ENCODE measurements at places on chromosomes 2 and 18. TPM values are rescaled to one million over a fixed set of nuclear protein-coding genes. Genes with fewer than 3 reads are reported as not detected.

The MARCHF4 gene
- not detected for total RNA-seq

The MBD5 gene
- total RNA-seq: 19.3 TPM

The APCDD1 gene
- 42.2 TPM for total RNA-seq

The TEX51 gene
- not detected for total RNA-seq

The CNDP1 gene
- not detected for total RNA-seq

The GDF7 gene
- total RNA-seq: 0.32 TPM

The MREG gene
- 61.9 TPM for total RNA-seq

The C2orf92 gene
- 1.7 TPM for total RNA-seq

The CASP8 gene
- total RNA-seq: 22.5 TPM

The LHCGR gene
- total RNA-seq: not detected

The IL1F10 gene
- not detected for total RNA-seq

The MRPS9 gene
- 21.2 TPM for total RNA-seq

The NEB gene
- 1.7 TPM for total RNA-seq

The SLC5A7 gene
- total RNA-seq: not detected

The SKA1 gene
- total RNA-seq: 7.0 TPM

The PCARE gene
- total RNA-seq: 0.08 TPM

The OSBPL1A gene
- 14.3 TPM for total RNA-seq

The ACTR1B gene
- total RNA-seq: 40.3 TPM

The XIRP2 gene
- 0.28 TPM for total RNA-seq

All from esophagus mucosa (tissue), 1 donor.